Upper lobe of right lung (tissue), 1 donor: ENCODE measurements at places on chromosomes 6 and 20. TPM values are rescaled to one million over a fixed set of nuclear protein-coding genes. Genes with fewer than 3 reads are reported as not detected.

GRCh38 chr20:19430641-19431315 lies 218.3 kb downstream of the SLC24A3 start:
- H3K27me3 ChIP-seq: no peaks in the 10 kb centered on the region
- no peak overlapping the region for H3K4me3 ChIP-seq
- H3K36me3 ChIP-seq: no peaks in the 10 kb centered on the region
- H3K27ac ChIP-seq: no peak overlapping the region

GRCh38 chr20:38751360-38751976 lies 3.2 kb downstream of the ACTR5 start:
- peaks cover 45% of the 10 kb centered on the region for H3K36me3 ChIP-seq
- no peaks in the 10 kb centered on the region for H3K27me3 ChIP-seq
- H3K4me3 ChIP-seq: no peak overlapping the region
- H3K27ac ChIP-seq: no peak overlapping the region
- peaks cover 16% of the 10 kb centered on the region for H3K4me1 ChIP-seq

DNA sequence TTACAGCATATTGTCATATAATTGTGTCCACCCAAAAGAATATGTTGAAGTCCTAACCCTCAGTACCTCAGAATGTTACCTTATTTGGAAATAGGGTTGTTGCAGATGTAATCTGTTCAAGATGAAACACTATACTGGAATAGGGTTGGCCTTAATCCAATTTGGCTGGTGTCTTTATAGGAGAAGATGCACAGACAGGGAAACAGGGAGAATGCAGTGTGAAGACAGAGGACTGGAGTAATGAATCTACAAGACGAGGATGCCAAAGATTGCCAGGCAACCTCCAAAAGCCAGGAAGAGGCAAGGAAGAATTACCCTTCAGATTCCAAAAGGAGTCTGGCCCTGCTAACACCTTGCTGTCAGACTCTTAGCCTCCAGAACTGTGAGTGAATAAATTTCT lies 482.9 kb downstream of the PTPRT start:
- no peaks in the 10 kb centered on the region for H3K4me1 ChIP-seq
- H3K4me3 ChIP-seq: no peak overlapping the region
- no peaks in the 10 kb centered on the region for H3K36me3 ChIP-seq
- no peak for DNase-seq
- no peaks in the 10 kb centered on the region for H3K27me3 ChIP-seq

The EEF1A2 gene
- 0.67 TPM for total RNA-seq

The HSPA12B gene
- total RNA-seq: 33.7 TPM

DNA sequence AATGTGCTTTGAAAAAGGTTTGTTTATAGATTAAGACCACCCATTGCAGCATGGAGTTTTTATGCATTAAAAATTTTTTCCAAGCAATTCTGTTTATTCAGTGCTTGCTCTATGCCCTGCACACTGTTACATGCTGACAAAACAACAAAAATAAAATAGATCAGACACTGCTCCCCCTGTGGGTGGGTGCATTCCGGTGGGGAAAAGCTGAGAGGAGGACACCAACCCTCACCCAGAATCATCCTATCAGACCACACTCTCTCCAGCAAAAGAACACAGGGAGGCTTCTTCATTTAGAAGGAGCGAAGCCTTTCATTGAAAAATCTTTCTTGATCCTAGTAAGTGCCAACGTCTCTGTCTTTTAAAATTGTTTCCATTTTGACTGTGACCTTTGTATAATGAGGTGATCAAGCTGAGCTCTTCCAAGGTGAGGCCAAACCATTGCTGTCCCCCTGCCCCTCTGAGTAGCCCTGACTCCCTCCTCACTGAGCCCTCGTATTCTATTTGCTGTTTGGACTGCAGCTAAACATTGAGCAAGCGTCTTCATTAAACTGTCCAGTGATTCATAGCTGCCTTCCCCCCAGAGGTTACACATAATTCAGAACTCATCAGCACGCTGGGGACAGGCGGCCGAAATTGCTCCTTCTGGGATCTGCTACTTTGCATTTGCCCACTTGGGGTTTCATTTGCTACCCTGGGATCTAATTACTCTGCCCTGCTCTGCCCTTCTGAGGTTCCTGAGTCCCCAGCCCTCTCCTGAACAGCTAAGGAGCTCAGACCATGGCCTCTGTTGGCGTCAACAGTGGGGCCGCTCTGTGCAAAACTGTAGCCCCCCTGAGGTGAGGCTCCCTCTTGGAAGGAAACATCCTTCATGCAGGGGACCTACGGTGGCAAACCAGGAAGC lies 102.4 kb downstream of the F13A1 start:
- no peaks in the 10 kb centered on the region for H3K27me3 ChIP-seq
- no peak for DNase-seq
- H3K36me3 ChIP-seq: no peaks in the 10 kb centered on the region
- no peak overlapping the region for H3K4me3 ChIP-seq

- no peaks in the 10 kb centered on the region for H3K36me3 ChIP-seq
- H3K27ac ChIP-seq: no peak overlapping the region
- H3K4me3 ChIP-seq: no peak overlapping the region
- no peaks in the 10 kb centered on the region for H3K4me1 ChIP-seq
- no peak for DNase-seq
These were observed 99.2 kb downstream of the LCA5 start for GRCh38 chr6:79438030-79438429.

DNA sequence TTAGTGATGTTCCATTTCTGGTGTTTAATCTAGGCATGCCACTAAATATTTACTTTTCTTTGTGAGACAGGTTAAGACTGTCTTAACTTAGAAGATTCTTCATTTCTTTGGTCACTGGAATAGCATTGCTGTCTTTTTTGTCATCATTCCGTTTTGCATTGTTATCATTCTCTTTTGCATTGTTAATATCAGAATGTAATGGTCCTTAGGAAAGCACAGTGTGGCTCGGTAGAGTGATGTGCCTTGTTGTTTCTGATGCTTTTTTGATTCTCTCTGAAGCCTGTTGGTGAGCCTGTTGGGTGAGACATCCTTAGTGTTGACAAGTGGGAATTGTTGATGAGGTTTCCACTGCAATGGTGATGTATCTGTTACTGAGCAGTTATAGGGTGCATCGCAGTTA lies 23.2 kb downstream of the PLCB4 start:
- H3K36me3 ChIP-seq: no peaks in the 10 kb centered on the region
- DNase-seq: no peak

DNA sequence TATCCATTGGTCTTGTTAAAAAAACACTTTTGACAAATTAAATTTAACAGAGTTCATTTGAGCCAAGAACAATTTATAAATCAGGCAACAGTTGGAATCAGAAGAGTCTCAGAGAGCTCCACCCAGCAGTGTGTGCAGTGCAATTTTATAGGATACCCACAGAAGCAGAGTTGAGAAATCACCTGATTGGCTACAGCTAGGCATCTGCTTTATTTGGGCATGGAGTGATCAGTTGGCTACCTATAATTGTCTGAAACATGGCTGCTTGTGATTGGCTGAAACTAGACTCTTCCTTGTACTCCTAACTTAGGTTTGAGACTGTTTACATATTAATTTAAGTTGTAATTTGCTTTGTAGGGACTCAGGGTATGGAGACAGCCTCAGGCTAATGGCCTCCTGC lies 12.0 kb downstream of the PGK2 start:
- H3K27ac ChIP-seq: no peak overlapping the region
- no peaks in the 10 kb centered on the region for H3K27me3 ChIP-seq
- no peaks in the 10 kb centered on the region for H3K36me3 ChIP-seq
- no peak for DNase-seq
- no peak overlapping the region for H3K4me3 ChIP-seq
- no peaks in the 10 kb centered on the region for H3K4me1 ChIP-seq

GRCh38 chr20:36819659-36820058 lies 46.1 kb upstream of the DSN1 start:
- no peaks in the 10 kb centered on the region for H3K27me3 ChIP-seq
- peaks cover 38% of the 10 kb centered on the region for H3K36me3 ChIP-seq
- no peak for DNase-seq
- H3K4me3 ChIP-seq: no peak overlapping the region

The GTSF1L gene
- total RNA-seq: not detected

The PRDM13 gene
- total RNA-seq: not detected

DNA sequence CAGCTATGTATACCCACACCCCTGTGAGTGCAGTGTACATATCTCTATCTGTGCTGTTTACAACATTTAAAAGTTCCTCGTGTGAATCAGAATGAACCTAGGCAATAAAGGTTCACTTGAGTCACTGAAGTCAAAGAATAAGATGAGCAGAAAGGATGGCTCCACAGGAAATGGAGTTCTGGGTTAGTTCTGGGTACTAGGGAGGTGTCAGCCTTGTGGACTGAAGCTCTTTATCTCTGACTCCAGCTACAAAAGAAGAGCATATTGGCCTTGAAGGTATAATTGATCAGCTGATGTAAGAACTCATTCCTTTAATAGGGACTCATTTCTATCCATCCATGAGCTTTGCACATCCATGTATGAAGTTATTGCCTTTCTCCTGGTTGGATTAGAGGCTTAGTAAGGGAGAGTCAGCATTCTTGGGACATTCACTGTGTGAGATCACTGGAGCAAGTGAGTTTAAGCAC lies 73.9 kb upstream of the BACH2 start:
- no peak for DNase-seq
- H3K36me3 ChIP-seq: no peaks in the 10 kb centered on the region
- H3K27me3 ChIP-seq: no peaks in the 10 kb centered on the region
- H3K27ac ChIP-seq: no peak overlapping the region
- no peak overlapping the region for H3K4me3 ChIP-seq
- peaks cover 13% of the 10 kb centered on the region for H3K4me1 ChIP-seq

DNA sequence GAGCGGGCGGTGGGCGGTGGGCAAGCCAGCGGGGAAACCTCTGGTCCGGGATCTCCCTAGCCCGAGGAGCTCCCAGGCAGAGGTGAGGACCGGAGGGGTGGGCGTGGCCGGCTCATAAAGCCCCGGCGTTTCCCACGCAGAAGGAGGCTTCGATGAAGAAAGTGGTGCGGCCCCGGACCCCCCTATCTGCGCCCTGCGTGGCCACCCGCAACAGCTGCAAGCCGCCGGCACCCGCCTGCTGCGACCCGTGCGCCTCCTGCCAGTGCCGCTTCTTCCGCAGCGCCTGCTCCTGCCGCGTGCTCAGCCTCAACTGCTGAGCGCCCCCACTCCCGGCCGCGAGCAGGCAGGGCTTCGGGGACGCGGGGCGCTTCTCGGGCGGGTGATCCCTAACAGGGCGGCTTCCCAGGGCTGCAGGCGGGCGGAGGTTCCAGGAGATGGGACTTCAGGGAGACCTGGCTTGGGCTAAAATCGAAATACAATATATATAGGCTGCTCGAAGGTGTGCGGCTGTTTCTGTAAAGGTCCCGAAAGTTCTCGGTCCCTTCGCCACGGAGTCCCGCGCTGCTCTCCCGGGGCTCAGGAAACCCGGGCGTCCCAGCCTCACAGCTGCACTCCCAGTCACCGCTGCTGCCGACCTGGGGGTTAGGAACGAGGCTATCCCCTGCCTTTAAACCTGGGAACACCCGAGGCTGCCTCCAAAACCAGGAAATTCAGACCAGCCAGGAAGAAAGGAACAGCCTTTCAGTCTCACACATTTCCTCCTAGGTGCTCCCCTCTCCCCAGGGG lies 27.8 kb downstream of the ASIP start:
- H3K4me3 ChIP-seq: peak overlapping the region; percentile 49
- peak; percentile 71 for DNase-seq
- peaks cover 4% of the 10 kb centered on the region for H3K4me1 ChIP-seq
- H3K36me3 ChIP-seq: no peaks in the 10 kb centered on the region

GRCh38 chr6:117463762-117464665 lies 18.5 kb upstream of the DCBLD1 start:
- H3K27me3 ChIP-seq: no peaks in the 10 kb centered on the region
- H3K36me3 ChIP-seq: no peaks in the 10 kb centered on the region
- no peak overlapping the region for H3K4me3 ChIP-seq
- DNase-seq: no peak
- no peak overlapping the region for H3K27ac ChIP-seq
- no peaks in the 10 kb centered on the region for H3K4me1 ChIP-seq

- H3K4me3 ChIP-seq: no peak overlapping the region
- no peak for DNase-seq
- H3K4me1 ChIP-seq: peaks cover 20% of the 10 kb centered on the region
- no peak overlapping the region for H3K27ac ChIP-seq
- H3K36me3 ChIP-seq: peaks cover 6% of the 10 kb centered on the region
These were observed 1.8 kb downstream of the HELZ2 start for GRCh38 chr20:63572071-63572787.

DNA sequence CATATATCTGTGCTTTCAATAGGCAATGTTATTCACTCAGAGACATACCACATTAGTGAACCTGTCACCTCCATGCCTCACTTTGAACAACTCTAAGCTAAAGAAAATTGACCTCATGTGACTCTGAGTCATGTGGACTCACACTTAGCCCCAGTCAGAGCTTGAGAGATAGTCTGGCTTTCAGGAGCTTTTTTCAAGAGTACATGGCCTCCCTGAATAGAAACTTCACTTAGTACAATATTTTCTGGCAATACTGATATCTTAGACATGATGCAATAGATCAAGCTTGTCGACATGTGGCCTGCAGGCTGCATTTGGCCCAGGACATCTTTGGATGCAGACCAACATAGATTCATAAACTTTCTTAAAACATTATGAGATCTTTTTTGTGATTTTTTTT lies 8.5 kb downstream of the SPTLC3 start:
- no peak overlapping the region for H3K4me3 ChIP-seq
- no peak for DNase-seq
- peaks cover 6% of the 10 kb centered on the region for H3K4me1 ChIP-seq

GRCh38 chr20:1304710-1305515 lies 24.0 kb downstream of the SDCBP2 start:
- DNase-seq: peak; percentile 63
- no peaks in the 10 kb centered on the region for H3K27me3 ChIP-seq
- no peak overlapping the region for H3K27ac ChIP-seq
- no peaks in the 10 kb centered on the region for H3K4me1 ChIP-seq

DNA sequence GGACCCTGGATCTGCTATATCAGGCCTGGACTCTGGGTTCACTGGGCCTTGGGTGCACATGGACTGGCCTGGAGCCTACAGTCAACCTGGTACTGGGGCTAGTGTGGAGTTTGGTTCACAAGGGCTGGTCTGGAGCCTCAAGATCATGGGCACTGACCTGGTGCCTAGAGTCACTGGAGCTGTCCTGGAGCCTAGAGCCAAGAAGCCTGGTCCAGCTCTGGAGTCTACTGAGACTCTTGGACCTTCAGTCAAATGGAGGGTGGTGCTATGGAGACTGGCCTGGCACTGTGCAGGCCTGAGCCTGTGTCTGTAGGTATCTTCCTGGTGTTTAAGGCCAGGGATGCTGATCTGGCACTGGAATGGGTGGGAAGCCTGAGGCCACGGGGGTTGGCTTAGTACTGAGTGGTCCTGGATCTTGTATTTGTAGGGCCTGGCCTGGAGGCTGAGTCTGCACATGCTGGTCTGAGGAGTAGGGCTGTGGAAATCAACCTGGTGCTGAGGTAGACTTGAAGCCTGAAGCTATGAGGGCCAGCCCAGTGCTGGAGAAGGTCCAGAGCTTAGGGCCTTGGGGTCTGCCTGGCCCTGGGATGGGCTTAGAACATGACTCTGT lies 16.5 kb upstream of the WFDC9 start:
- H3K36me3 ChIP-seq: no peaks in the 10 kb centered on the region
- H3K4me3 ChIP-seq: no peak overlapping the region
- no peak overlapping the region for H3K27ac ChIP-seq
- H3K4me1 ChIP-seq: no peaks in the 10 kb centered on the region
- DNase-seq: no peak
- H3K27me3 ChIP-seq: no peaks in the 10 kb centered on the region

The RAET1L gene
- total RNA-seq: not detected

The ZNF343 gene
- total RNA-seq: 8.3 TPM
